ENCODE measurements at places on chromosomes 6 and 20.

DNA sequence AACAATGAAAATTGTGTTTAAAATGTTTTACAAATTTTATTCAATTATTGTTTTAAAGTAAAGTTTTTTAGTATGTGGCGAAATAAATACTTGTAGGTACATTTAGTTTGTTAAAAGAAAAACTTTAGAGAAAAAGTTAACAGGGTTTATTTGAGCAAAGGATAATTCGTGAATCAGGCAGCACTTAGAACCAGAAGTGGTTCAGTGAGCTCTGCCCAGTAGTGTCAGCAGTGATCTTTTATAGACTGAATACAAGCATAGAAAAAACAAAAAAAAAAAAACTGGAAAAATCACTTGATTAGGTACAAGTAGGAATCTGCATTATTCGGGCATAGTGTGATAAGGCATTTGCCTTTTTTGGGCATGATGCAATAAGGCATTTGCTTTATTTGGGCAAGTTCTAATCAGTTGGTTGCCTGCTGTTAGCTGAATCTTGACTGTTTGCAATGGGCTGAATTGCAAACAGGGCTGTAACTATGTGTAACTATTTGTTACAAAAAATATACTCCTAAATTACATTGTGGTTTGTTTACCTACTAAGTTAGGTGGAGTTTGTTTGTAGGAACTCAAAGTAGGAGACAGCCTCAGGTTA lies 122.9 kb upstream of the MMS22L start:
- no peak for DNase-seq

- DNase-seq, result no peak
Measured at GRCh38 chr6:93242049-93242448, 177.3 kb downstream of the EPHA7 start.

- no peak for DNase-seq
Measured at GRCh38 chr20:50565383-50565782, 55.2 kb downstream of the PTPN1 start.

DNA sequence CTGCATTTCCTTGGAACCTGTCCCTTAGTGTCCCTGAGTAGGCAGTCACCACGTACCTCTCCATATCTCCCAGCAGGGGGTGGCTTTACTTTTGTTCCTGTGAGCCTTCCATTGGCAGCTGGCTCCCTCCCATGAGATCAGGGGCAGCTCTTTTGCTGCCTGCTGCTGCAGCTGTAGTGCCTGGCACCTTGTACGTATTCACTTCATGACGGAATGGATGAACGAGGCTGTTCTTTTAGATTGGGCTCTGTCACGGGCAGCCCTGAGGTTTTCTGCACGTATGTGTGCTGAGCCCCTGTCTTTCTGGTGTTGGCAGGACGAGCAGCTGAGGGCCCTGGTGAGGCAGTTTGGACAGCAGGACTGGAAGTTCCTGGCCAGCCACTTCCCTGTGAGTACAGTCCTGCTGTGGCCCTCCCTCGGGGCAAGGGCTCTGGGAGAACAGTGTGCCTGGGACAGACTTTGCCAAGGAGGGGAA lies 14.6 kb downstream of the MYBL2 start:
- DNase-seq, result no peak

DNA sequence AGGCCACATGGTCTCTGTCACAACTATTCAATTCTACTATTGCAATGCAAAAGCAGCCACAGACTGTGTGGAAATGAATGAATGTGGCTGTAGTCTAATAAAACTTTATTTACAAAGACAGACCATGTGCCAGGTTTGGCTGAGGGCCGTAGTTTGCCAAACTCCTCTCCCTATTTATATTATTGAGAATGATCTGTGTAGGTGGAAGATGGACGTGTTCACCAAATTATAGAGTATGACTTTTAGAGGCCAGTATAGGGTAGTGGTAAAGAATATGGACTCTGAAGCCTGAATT lies 125.7 kb upstream of the MYLIP start:
- DNase-seq, result no peak

DNA sequence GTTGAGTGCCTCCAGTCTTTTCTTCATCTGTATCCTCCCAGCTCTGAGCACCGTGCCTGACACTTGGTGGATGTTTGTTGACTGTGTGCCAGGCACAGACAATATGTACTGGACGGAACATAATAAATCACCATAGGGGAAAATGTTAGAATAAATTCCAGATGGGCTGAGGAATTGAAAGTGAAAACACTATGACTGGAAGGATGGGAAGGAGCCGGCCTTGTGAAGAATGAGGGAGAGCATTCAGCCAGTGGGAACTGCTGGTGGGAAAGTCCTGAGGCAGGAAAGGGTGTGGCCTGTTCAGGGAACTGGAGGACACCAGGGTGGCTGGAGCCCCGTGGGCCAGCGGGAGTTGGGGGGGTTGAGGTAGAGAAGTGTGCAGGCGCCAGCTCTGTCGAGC lies 75.4 kb downstream of the MTHFD1L start:
- no peak for DNase-seq

DNA sequence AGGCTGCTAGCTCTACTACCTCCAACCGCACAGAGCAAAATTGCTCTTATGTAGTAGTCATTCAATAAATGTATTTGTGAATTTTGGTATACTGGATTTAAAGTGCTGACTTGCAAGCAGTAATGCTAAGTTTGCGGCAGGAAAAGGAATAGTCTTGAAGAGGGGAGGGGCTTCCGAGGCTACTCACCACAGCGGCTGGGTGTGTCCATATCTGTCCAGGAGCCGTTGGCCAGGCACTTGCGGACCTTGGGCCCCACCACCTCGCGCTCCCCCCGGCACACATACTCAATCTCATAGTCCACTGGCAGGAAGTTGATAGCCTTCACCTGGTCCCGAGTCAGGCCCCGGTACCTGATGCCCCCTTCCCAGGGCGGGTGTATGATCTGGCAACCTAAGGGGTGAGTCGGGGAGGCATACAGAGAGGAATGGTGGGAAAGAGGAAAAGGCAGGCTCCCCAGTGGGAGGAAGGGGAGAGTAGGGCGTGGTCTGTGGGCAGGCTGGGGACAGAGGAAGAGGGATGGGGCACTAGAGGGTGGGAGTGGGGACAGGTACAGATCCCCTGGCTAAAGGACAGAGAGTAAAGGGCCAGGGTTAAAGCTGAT lies 1.7 kb downstream of the GABBR1 start:
- no peak for DNase-seq

- no peak for DNase-seq
Measured at GRCh38 chr6:40918040-40918651, 120.9 kb downstream of the UNC5CL start.

GRCh38 chr6:6610031-6610591 lies 21.6 kb downstream of the LY86 start:
- DNase-seq, result no peak

- no peak for DNase-seq
Measured at GRCh38 chr6:125974214-125974866, 12.0 kb upstream of the TRMT11 start.

DNA sequence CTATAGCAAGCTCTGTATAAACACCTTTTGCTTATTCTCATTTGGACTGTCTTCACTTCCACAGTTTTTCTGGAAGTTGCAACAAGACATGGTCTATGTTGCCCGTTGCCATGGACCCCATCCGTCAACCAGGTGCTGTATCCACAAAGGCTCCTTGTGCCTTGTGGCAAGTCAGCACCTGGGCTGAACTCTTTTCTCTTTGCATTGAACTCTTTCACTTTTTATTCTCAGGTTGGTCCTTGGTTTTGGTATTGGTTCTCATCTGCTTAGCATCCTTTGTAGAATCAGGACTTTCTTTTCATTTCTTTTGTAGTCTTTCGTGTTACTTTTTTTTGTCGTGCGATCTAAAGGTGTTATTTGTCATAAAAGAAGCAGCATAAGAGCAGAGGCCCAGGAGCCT lies 5.0 kb upstream of the GSTA1 start:
- DNase-seq, result no peak

- DNase-seq, result no peak
Measured at GRCh38 chr6:17542243-17542642, 57.9 kb upstream of the FAM8A1 start.
